ENCODE measurements at places on chromosomes 16 and 17.

GRCh38 chr17:77959126-77959925 lies 823 bp downstream of the TNRC6C start:
- DNase-seq, result peak; percentile 61

DNA sequence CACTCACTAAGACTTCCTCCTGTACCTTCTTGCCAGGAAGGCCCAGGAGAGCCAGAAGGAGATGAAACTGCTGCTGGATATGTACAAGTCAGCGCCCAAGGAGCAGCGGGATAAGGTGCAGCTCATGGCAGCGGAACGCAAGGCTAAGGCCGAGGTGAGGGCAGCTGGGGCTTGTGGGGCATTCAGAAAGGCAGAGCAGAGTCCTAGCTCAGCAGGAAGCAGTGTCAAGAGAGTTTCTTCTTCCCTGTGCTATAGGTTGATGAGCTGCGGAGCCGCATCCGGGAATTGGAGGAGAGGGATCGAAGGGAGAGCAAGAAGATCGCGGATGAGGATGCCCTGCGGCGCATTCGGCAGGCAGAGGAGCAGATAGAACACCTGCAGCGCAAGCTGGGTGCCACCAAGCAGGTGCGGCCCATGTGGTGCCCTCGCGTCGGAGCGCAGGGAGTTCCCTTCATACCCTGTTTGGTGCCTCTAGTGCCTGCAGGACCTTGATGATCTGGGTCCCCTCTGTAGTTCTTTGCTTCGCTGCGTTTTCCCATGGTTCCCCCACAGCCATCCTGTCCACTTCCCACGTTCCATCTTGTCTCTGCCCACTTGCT lies 6.6 kb downstream of the RNF40 start:
- DNase-seq, result no peak

DNA sequence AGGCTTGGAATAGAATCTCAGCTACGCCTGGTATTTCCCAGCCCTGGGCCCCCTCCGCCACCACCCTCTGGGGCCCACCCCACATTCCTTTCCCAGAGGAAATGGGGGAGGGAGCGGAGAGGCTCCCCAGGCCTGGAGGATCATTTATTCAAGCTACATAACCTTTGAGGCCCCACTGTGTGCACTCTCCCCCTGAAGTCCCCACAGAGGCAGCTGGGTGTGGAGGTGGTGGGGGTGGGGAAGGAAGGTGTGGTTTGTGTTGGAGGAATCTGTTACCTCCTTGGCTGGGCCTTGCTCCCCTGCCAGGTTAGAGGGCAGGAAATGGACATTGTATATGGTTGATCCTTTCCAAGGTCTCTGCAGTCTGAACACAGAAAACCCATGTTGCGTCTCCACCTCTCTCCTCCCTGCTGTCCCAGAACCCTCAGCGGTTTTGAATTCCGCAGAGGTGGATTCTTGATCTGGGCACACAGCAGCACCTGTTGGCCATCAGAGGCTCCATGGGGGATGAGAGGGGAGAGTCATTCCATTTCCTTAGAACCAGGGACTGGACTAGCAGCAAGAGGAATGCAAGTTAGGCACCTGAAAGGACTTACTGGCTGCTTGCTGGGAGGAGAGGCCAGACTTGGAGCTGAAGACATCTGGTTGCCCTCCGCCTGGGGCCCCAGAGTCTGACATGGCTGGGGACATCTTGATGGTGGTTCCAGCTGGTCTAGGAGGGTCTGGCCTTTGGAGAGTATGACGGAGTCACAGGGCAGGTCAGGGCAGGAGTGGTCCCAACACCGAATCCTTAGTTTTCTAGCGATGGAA lies 23.0 kb downstream of the ARHGAP23 start:
- DNase-seq, result no peak

DNA sequence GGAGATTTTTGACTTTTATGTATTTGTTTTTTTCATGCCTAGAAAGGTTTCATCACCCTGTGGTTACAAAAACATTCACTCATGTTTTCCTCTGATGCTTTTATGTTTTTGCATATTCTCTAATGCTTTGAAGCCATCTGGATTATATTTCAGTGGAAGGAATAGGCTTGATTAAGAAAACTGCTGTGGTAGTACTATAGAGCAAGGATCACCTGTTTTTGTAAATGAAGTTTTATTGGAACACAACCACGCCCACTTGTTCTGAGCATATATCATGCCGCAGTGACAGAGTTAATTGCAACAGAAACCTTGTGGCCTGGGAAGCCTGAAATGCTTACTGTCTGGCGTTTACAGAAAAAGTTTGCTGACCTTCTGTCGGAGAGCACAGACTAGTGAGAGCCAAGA lies 11.5 kb downstream of the COX10 start:
- no peak for DNase-seq

DNA sequence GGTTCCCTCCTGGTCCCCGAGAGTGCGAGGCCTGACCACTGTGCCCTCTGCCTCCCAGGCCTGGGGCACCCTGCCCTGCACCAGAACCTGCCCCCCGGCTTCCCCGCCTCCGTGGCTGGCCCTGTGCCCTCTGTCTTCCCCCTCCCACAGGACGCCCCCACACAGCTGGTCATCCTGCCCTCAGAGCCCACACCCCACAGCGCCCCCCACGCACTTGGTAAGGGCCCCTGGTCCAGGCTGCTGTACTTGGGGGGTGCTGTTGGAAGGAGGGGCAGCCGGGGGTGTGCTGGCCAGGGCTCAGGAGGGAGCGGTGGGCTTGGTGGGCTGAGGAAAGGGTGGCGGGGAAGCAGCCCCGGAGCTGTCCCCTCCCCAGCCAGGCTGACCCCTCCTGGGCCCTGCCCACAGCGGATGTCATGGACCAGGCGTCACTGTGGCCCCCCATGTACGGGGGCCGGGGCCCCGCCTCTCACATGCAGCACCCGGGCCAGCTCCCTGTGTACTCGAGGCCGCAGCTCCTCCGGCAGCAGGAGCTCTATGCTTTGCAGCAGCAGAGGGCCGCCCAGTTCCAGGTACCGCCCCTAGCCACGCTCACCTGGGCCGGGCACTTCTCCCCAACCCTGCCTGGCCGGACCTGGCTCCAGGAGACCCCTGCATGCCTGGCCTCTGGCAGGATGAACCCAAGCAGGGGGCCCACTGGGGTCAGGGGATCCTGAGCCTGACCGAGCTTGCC lies 49.5 kb downstream of the BAHCC1 start:
- no peak for DNase-seq

DNA sequence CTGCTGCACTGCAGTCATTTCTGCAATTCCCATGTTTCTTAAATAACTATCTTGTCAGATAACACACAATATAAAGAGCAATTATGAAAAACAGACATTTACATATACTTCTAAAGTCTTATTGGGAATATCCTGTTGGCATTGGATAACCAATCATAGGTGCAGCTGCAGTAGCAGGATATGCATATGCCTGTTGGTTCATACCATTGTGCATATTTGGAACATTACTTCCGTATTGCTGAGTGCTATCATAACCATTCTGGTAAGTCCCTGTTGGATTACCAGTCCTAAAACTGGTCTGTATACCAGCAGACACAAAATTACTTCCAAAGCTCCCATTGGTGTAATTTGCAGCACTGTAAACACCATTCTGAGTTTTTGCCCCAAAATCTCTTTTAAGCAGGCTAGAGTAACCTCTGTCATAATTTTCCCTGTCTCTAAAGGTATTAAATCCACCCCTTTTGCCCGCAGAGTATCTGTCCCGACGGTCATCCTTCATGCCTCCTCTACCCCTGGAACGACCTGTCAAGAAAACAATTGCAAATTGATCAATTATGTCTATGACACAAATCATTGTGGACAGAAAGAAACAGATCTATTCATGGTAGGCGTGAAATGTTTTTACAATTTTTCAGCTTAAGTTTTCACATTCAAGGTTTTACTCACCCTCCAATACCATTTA lies 3.1 kb upstream of the POLG2 start:
- no peak for DNase-seq

DNA sequence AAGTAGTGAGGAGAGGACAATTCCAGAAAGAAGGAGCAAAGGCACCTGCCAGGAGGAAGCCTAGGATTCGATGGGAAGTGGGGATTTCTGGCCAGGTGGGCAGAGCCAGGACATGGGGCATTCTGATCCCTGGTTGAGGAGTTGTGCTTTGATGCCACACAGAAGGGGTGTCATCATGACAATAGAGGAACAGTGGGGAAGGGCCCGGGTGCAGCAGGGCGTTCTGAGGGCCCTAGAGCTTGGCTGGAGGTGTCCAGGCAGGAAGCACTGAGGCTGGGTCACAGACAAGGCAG lies 4.3 kb downstream of the EVPLL start:
- DNase-seq, result no peak

- DNase-seq, result no peak
Measured at GRCh38 chr17:43342589-43342890, 56.3 kb upstream of the ARL4D start.

DNA sequence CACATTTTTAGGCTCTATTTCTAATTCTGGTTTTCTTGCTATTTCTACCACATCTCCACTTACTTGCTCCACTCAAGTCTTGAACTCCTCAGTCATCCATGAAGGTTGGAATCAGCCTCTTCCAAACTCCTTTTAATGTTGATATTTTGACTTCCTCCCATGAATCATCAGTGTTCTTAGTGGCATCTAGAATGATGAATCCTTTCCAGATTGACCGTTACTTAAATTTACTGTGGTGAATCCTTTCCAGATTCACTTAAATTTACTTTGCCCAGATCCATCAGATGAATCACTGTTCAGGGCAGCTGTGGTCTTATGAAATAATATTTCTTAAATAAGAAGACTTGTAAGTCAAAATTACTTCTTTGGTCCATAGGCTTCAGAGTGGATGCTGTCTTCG lies 32.4 kb downstream of the CLTC start:
- DNase-seq, result no peak

- no peak for DNase-seq
Measured at GRCh38 chr16:73864868-73865267, 431.7 kb upstream of the PSMD7 start.

- DNase-seq, result no peak
Measured at GRCh38 chr17:56359518-56359917, 206.2 kb downstream of the ANKFN1 start.

DNA sequence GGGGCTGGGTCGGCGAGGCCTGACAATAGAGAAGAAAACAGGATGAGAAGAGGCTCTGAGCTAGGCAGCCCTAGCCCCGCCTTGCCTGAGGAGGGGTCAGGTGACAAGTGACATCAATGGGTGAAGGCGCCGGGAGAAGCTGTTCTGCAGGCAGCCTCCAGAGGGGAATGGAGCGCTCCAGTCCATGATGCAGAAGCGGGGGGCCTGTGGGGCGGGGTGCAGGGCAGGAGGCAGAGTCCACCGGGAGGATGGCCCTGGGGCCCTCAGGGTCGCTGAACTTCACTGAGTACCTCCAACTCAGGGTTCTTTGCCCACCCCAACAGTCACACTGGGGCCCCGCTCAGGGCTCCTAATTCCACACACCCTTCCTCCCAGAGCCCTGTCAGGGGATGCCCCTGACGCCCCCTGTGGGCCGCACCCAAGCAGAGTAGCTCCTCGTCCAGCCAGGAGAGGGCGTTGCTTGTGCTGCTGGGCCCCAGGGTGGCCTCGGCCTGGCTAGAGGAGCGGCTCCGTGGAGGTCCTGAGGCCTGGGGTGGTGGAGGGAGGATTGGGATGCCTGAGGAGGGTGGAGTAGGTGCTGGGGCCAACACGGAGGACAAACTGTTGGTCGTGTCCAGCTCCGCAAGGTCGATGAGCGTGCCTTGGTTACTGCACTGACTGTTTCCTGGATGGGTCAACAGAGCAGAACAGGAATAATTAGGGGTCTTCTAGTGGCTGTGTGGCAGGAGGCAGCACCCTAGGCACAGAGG lies 20.8 kb downstream of the GGA3 start:
- DNase-seq, result no peak

GRCh38 chr17:80352216-80352895 lies 62.6 kb upstream of the ENDOV start:
- no peak for DNase-seq

DNA sequence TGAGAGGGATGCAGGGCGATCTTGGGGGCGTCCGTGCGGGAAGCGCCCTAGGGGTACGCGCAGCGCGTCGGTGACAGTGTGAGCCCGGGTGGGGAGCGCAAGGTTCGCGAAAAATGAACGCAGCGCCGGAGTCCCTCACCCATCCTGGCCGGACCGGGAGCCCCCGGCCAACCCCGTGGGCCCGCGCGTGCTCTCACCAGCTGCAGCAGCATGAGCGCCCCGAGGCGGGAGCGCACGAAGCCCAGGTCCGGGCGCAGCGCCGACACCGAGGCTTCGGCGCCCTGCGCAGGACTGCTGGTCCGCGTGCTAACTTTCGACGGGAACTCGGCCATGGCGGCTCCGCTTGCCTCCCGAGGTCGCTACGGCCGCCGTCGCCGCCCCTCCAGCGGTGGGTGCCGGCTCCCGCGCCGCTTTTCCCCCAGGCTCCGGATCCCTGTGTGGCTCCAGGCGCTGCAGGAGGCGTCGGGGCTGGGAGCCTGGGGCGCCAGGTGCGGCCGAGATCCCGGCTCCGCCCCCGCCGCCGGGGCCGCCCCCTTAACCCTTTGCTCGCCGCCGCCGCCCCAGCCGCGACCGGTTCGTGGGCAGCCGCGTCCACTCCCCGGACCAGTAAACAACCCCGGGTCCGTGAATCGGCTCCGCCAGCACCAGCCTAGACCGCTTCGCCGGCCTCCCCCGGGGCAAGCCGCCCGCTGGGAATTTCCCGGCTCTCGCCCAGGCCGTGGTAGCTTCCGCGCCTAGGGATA lies at the start of gene PLLP:
TSS of gene PLLP (minus strand) at position 464 of the 743 bp plus-strand sequence. CDS start at position 332, 132 bp downstream.
- DNase-seq, result no peak

- no peak for DNase-seq
Measured at GRCh38 chr16:48961546-48961945, 320.1 kb downstream of the CBLN1 start.

DNA sequence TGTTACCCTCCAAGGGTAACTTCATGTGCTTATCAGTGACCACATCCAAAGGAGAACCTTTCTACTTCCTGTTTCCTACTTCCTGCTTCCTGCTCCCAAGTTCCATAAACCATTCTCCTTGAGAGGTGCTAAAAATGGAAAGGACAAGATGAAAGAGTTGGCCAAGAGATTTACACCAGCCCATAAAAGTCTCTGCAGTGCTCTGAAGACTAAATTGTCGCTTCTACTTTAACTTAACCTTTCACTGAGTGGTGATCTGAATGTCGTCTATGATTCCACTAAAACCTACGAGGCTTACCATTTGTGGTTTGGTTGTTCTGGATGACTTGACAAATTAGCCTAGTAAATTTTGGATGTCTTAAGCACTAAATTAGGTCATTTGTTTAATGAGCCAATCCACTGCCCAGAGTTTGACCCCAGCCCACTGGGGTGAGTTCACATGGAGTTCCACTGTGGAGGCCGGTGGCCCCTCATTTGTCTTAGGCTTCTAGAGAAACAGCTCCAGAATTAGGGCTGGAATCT lies 333.1 kb downstream of the FOXL1 start:
- DNase-seq, result no peak

DNA sequence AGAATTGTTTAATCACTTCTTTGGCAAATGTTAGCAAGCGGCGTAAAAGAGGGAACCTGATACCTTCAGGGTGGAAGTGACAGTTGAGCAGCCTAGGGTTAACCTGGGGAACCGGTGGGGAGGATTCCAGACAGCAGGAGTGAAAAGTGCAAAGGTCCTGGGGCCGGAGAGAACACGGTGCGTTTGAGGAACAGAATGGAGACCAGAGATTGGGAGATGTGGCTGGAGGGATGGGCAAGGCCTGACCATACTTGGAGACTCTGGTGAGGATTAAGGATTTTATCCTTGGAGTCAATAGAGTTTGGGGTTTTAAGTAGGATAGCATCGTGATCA lies 2.3 kb upstream of the ZNF500 start:
- no peak for DNase-seq

- no peak for DNase-seq
Measured at GRCh38 chr17:45276031-45276430, 14.1 kb upstream of the SPATA32 start.

All from C1 segment of cervical spinal cord (tissue), 14 donors.